ENCODE measurements at places on chromosomes 2 and 18.

- DNase-seq = no peak
Measured at GRCh38 chr2:3472966-3473365, 46.4 kb downstream of the ADI1 start.

GRCh38 chr2:45818591-45818990, 167.1 kb downstream of the PRKCE start:
- no peak for DNase-seq

- DNase-seq = no peak
Measured at GRCh38 chr2:240134956-240135520, 1.1 kb downstream of the COPS9 start.

GRCh38 chr2:114083717-114084387, 194.0 kb downstream of the ACTR3 start:
- DNase-seq = no peak

DNA sequence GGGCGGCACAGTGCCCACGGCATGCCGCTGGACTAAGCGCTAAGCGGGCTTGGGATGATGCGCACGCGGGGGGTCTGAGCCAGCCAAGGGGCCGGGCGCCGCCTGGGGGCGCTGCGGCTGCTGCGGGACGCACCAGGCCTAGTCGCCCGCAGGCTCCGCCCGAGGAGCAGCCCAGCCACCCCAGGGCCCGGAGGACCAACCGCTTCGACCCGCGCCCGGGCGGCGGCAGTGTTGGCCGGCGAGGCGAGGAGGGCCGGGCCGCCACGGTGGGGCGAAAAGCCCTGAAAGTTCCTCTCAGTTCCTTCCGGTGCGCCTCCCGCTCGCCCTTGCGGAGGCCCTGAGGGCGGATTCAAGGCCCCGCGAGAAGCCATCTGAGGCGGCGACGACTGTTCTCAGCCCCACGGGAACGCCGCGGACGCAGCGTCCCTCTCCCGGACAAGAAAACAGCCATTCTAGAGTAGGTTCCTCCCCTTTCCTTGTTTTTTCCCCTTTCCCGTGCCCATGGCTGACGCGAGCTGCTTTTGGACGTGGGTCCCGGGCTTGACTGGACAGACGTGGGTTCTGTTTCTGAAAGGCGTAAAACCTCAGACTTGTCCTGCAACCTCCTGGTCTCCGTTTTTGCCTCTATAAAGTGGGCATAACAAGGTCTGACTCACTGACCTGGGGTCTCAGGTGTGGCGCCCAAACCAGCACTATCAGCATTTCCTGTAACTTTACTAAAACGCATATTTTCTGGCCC, at the start of gene ANKAR:
Gene ANKAR, plus strand, starts transcription at position 297 of the 739 bp plus-strand sequence. CDS start 1,821 bp downstream, outside the sequence.
- DNase-seq = peak; percentile 80

- DNase-seq = no peak
Measured at GRCh38 chr18:57347784-57348183, 4.6 kb upstream of the ST8SIA3 start.

DNA sequence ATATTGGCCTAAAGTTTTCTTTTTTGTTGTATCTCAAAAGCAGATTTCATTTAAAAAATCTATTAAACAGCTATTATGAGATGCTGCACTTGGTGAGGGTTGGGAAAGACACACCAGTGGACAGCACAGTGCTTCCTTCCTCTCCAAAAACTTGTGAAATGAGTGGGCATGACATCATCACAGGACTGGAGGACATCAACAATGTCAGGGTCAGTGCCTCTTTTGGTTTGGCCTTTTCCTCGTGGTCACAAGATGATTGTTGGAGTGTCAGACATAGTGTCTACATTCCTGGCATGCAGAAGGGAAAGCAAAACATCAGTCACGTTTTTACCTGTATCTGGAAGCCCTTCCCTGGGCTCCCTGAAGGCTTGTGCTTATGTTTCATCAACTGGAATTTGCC, 49.6 kb downstream of the IL1R2 start:
- no peak for DNase-seq

DNA sequence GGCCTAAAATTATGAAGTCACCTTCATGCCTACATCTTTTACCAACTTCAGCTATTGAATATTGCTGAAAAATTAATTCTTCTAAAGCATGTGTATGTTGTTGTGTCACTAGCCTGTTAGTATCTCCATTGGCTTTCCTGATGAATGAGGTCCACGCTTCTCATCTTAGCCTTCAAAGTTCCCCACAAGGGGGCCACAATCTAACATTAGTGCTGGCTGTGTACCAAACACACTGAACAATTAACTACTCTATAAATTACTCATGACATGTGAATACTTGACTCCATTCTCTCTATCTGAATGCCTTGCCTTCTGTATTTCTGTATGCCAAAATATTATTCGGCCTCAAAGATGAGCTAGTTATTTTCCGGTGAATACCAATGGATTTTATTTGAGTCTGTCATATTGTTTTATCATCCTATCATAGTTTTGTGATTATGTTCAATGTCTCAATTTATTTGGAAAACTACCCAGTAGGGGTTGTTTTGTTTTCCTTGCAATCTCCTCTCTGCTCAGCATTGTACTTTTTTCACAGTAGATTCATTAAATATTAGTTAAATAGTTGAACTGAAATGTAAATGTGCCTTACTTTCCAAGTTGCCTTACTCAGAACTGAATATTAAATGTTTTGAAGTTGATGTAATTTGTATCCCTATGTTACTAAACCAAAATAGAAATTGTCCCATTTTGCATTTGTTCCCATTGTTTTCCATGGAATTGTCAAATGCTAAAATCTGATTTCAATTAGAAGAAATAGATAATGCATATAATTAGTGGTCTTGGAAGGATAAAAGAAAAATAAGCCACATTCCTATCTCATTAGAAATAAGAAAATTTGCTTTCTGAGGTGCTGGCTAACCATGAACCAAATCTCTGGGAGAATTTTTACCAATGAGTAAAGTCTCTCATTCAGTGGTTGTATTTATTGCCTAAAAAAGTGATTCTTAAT, 208.4 kb upstream of the COL3A1 start:
- no peak for DNase-seq

DNA sequence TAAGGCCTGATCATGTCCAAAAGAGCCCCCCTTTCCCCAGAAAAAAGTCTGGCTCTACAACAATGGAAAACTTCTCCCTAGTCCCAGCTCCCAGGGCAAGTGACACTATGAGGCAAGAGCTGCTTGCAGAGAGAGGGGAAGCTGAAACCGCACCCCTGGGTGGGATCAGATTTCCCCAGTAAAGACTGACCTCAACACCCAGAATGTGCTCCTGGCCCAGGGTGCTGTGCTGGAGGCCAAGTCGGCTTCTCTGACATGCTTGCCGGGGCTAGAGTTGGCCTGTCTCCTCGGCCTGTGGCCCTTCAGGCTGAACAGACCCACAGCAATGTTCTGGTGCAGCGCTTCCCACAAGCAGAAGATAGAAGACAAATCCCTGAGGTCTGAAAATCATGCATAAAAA, 18.4 kb upstream of the ST8SIA3 start:
- no peak for DNase-seq

DNA sequence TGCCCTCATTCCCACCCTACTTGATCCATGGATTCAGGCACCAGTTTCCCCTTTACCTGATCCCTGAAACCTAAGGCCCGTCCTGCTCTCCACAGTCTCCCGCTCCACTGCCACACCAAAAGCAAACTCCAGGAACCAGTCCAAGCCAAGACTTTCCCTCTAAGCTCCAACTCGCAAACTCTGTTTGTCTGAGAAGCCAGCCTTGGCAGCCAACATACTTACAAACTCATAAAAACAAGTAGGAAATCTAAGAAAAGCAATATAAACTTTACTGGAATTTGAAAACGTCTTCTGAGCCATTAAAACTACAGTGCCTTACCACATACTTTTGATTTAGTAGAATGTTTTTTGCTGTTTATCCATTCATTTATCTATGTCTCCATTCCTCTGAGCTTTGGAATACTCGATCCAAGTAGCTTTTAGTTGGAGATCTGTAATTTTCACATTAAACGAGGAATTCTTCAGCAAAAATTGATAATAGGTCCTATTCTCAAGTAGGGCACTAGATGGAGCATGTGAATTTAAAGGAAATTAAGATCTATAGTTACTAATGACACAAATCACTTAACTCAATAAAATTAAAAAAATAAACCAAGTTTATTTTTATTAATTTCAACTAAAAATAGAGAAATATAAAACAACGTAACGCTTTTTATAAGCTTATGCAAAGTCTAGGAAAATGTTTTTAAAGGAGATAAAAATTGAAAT, 199.7 kb downstream of the MYO3B start:
- no peak for DNase-seq

- no peak for DNase-seq
Measured at GRCh38 chr18:58928386-58928785, 63.7 kb downstream of the ZNF532 start.

GRCh38 chr2:26757873-26758789, 6.0 kb upstream of the SLC35F6 start:
- DNase-seq = no peak

DNA sequence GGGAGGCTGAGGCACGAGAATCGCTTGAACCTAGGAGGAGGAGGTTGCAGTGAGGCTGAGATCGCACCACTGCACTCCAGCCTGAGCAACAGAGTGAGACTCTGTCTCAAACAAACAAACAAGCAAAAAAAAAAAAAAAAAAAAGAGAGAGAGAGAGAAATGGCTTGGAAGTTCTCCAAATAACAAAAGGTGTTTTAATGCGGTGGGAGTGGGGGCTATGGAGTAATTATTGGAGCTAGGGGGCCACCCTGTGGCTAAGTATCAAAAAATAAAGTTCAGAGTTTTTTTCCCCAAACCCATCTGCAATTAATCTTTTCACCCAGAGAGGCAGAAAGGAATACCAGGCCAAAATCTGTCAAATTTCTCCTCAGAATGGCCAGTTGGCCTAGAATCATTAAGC, 23.0 kb upstream of the CEP68 start:
- DNase-seq = no peak

GRCh38 chr2:195575879-195576401, 81.1 kb upstream of the SLC39A10 start:
- DNase-seq = no peak

DNA sequence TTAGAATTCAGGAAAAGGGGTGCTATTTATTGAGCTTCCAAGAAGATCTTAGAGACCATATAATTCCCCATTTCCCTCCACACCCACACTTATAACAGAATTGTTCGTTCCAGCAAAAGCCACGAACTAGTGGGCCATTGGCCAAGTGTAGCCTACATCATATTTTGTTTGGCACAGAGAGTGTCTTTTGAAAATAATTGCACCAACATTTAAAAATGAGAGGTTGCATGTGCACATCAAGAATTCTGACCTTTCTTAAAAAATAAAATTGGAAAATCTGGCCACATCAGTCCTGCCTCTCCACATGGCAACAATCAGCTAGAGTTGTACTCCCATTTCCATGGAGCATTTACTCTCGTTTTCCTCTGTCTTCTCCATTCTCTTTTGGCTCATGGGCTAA, 655.5 kb upstream of the FANCL start:
- DNase-seq = no peak

DNA sequence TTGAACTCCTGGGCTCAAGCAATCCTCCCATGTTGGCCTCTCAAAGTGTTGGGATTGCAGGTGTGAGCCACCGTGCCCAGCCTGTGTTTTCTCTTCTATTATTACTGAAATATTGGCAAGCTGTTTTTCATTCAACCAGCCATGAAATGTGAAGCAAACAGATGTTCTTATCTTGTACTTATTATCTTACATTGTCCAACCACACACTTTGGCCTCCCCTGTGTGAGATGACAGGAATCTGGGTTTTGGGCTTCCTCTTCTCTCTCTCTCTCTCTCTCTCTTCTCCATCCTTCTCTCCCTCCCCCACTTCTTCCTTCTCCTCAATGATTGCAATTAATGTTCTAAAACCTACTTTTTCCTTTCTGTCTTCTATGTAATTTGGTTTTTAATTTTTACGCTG, 33.1 kb downstream of the RAMP1 start:
- no peak for DNase-seq

DNA sequence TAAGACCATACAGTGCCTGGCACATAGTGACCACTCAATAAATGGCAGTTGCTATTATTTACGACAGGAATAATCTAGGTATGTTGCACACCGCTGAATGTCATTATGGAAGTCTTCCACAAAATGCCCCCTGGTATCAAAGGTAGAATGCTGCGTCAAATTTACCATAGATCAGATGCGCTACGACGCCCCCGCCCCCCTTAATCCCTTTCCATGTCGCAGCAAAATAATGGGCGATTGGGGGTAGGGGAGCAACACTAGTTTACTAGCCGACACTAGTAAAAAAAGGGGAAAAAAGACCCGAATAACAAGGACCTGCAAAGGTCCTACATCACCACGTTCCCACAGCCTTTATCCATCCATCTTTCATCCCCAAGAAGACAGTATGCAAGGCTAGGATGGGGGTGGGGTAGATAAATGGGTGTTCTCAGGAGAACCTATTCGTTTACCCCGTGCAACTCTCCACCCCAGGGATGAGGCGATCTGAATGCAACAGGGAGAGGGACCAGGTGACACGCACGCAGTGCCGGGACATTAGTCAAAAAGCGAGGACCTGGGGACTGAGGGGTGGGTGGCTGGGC, 455 bp downstream of the PREPL start:
- DNase-seq = no peak

DNA sequence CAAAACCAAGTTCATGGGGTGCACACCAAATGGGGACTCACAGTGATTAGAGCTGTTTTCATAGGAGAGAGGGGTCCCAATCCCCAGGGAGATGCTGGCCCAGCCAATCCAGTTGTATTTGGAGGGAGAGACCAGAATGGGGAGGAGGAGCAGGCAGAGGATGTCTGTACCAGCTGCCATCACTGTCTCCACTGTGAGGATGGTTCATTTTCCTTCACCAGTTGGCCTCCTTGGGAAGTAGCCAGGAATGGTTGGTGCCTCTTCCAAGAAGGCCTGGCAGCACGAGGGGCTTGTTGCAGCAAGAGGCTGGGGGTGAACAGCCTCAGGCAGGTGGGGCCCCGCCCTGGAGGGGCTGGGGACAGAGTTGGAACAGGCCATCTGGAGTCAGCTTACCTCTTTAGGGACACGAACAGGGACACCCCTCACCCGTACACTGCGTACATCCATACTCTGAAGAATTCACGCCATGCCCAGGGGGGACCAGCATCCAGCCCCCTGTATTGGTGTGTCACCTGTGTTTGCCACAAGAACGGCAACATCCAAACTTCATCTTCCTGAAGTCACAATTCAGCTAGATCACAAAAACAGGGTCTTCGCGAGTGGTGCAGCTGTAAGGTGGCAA, 161.7 kb upstream of the ZNF236 start:
- no peak for DNase-seq

DNA sequence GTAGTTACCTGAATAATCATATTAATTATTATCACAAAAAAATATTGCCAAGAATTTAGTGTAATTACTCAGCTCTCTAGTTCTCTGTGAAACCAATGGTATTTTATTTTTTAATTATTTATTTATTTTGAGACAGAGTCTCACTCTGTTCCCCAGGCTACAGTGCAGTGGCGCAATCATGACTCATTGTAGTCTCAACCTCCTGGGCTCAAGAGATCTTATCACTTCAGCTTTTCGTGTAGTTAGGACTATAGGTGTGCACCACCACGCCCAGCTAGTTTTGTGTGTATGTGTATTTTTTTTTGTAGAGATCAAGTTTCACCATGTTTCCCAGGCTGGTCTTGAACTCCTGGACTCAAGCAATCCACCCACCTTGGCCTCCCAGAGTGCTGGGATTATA, 440.4 kb upstream of the CDH20 start:
- DNase-seq = no peak

DNA sequence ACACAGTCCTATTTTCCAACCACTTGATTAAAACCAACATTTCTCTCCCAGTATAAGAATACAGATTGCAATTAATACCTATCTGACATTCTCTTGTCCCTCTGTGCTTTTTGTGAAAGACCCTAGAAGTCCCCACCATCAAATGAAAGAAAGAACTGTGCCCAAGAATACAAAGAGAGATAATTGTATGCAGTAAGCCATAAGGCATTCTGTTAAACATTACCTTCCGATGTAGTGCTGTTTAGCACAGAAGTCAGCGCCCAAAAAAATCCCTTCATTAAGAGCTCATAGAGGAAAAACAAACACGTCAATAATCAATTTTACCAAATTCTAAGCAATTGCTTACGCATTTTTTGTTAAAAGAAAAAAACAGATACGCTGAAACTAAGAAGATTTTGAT, 41.1 kb downstream of the ZNF516 start:
- no peak for DNase-seq

All from stimulated activated CD4-positive, alpha-beta T cell treated with anti-CD3 and anti-CD28 coated beads, Interleukin-4, amount 100 ng/mL, for 4 hours (primary cell).